Anterior cingulate cortex (tissue), 58 donors: ENCODE measurements at places on chromosomes 7 and 10.

- no peak for DNase-seq
These were observed 208.5 kb downstream of the PLXNA4 start for GRCh38 chr7:132367795-132368194.

DNA sequence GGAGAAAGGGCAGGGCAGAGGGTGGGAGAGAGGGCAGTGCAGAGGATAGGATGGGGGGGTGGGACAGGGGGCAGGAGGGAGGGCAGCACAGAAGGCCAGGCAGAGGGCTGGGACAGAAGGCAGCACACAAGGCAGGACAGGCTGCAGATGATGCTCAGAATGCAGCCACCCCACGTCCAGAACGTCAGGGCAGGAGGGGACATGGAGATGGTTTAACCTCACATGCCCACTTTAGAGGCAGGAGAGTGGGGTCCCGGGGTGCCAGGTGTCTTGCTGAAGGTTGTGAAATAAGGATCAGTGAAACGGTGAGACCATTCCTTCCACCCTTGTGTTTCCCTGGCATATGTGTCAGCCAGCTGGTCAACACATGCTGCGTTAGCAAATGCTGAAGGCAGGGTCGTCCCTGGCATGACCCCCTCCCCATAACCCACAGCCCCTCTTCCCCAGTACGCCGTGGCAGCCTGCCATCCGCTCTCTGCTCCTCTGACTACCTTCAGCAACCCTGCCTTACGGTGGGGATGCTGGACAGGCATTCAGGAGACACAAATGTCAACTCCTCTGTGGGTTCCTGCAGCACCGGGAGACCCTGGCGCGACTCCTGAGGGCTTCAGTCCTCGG is 592.1 kb downstream of the DNAJB6 start:
- no peak for DNase-seq

- DNase-seq = no peak
These were observed 90.3 kb upstream of the IKZF1 start for GRCh38 chr7:50214126-50214670.

DNA sequence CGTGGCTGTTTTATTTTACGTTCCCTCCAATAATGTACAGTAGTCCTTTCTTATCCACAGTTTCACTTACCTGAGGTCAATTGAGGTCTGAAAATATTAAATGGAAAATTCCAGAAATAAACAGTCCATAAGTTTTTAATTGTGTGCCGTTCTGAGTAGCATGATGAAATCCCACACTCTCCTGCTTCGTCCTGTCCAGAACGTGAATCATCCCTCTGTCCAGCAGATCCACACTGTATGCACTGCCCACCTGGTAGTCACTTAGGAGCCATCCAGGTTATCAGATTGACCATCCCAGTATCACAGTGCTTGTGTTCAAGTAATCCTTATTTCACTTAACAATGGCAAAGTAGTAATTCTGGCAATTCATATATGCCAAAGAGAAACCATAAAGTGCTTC is 46.3 kb downstream of the STARD3NL start:
- no peak for DNase-seq

DNA sequence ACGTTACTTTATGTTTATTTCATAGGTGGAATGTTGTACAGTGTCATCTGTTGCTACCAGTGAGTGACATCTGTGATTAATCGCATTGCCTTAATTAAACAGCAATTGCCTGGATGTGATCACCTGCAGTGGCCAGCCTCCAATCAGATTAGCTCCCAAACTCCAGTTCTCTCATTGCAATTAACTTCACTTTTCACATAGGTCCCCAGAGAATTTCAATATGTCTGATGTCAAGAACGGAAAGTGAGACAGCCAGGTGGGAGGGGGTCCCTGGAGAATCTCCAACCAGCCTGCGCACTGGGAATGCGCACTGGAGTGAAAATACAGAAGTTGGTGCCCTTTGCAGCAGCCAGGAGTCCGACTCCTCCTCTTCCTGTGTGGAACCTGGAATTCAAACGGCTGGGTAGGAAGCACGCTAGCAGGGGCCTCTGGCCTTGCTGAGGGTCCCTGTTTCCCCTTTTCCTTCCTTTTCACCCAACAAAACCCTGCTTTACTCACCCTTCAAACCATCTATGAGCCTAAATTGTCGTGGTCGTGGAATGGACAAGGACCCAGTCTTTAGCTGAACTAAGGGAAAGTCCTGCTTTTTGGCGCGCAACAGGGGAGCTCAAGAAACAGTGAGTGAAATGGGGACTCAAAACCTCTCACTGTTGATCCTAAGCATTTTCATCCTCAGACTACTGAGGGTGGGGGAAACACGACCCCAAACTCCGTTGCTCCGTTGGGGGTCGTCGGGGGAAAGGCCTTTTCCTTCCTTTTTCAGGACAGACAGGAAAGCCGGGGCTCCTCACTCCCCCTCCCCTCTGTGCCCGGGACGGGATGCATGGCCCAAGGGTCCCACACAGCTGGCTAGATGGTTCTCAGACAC is 1355.5 kb upstream of the LRRTM3 start:
- no peak for DNase-seq

DNA sequence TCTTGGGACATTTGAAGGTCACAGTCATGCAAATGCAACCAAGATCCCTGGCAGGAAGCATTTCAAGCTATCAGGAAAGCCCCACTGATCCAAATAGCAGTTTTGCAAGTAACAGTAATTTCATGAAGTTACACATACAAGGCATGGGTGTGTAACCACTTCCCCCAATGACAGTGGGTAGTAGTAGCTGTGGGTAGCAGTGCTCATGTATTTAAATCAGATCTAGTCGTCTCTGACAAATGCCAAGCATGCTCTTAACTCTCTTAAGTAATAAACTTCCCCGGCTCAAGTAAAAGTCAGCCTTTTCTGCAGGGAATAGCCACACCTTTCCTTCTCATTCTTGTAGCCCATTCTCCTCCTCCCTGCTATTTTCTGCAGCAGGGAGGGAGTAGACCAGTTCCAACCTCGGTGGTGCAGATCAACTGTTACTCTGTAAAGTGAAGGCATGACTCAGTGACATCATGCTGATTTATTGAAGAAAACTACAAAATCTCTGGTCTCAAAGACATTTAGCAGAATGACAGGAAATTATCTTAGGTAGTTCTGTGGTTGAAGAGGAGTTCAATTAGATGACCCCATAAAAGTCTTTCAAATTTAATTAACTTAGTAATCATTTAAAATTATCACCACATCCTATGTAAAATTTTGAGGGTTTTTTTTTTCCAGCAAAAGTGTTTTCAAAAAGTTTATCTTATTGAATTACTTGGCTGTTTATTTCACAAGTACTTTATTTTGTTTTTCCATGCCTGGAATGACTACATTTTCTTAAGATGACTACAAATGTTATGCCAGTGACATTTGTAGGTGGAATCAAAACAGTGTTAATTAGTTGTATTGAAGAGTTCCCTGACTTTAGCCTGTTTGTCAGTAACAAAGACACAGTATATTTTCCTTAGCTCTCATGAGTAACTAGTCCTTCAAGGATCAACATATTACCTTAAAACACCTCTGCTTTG is 568.3 kb downstream of the INHBA start:
- no peak for DNase-seq

- DNase-seq = no peak
These were observed 25.6 kb downstream of the CDK14 start for GRCh38 chr7:90621747-90622140.
